Left lung (tissue), 14 donors: ENCODE measurements at places on chromosomes 11 and 22. TPM values are rescaled to one million over a fixed set of nuclear protein-coding genes. Genes with fewer than 3 reads are reported as not detected.

The OR8I2 gene
- not detected for polyA plus RNA-seq

The APOA4 gene
- polyA plus RNA-seq: not detected

- no peaks in the 10 kb centered on the region for H3K36me3 ChIP-seq
- no peak for DNase-seq
- H3K4me3 ChIP-seq: peak overlapping the region; percentile 37
- peak overlapping the region; percentile 98 for H3K27ac ChIP-seq
- no peaks in the 10 kb centered on the region for H3K27me3 ChIP-seq
These were observed 440 bp upstream of the SLC25A45 start for GRCh38 chr11:65382804-65383368.

GRCh38 chr22:30216710-30217109, 29.8 kb downstream of the LIF start:
- no peaks in the 10 kb centered on the region for H3K36me3 ChIP-seq
- H3K27me3 ChIP-seq: peaks cover 13% of the 10 kb centered on the region
- no peak for DNase-seq

- peaks cover under 1% of the 10 kb centered on the region for H3K4me1 ChIP-seq
- no peak overlapping the region for H3K27ac ChIP-seq
- no peaks in the 10 kb centered on the region for H3K27me3 ChIP-seq
These were observed 418.3 kb downstream of the TBC1D22A start for GRCh38 chr22:47180796-47181195.

The RAB39A gene
- 1.5 TPM for polyA plus RNA-seq

DNA sequence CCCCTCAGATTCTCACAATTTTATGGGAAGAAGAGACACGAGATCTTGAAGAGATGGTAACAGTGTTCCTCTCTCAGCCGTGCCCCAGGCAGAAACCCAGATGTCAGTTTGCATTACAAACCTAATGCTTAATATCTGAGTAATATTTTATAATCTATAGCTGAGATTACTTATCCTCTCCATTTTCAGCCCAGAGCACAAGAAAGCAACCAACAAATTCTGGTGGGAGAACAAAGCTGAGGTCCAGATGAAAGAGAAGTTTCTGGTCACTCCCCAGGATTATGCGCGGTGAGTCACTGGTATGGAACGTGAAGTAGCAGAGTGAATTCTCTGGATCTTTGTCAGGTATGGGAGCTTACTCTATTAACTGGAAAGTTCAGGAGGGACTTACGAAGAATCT, 884 bp downstream of the CENATAC start:
- H3K4me1 ChIP-seq: peaks cover 38% of the 10 kb centered on the region
- peak overlapping the region; percentile 98 for H3K4me3 ChIP-seq
- peaks cover 45% of the 10 kb centered on the region for H3K36me3 ChIP-seq
- no peak for DNase-seq

DNA sequence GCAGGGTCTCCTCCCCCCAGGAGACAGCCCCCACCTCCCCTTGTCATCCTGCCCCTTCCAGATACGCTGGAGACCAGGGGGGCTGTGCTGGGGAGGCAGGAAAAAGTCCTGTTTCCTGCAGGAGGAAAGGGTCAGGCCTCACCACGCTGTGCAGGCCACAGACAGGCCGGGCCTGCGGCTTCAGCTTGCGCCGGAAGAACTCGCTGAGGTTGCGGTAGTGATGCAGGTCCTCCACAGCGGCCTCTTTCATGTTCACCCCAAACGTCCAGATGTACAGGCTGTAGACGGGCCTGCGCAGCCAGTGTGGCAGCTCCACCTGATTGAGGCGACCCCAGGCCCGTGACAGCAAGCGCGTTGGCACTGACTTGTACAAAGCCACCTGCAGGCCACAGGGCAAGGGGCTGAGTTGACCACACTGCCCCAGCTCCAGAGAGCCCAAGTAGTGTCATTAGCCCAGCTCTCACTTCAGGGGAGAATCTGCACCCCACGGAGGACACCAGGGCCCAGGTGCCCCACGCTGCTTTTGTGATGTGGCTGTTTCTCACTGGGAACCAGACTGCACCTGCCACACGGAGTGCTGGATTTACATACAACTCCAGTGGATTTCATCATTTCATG, 40.4 kb downstream of the PISD start:
- no peak overlapping the region for H3K4me3 ChIP-seq
- no peak overlapping the region for H3K27ac ChIP-seq
- no peak for DNase-seq
- H3K36me3 ChIP-seq: peaks cover 93% of the 10 kb centered on the region

DNA sequence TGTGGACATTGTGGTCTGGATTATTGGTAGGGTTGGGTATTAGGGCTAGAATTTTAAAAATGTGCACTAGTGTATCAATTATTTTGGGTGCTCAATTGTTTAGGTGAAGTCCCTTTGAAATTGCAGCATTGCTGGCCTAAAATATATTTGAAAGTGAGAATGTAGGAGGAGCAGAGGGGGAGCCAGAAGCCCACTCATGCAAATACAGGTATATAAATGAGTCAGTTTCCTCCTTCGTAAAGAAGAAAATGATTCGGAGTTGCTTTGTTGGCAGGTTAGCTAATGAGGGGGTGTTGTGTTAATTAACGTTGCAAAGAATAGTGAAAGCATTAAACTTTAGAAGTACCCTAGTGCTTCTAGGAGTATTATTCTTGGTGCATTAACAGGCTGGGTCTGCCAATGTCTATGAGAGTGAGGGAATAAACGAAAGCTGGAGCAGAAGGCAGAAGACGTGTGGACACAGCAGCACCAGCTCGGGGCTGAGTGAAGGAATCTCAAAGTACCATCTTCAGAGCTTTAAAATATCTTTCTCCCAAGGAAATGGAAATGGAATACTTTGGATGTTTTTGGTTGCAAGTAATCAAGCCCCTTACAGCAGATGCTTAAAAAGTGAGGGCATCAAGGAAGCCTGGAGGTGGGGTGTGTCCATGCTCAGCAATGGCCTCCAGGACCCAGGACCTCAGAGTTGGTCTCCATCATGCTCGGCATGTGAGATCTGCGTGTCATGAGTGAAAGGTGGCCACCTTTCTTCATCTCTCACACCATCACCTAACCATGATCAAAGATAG, 522.9 kb downstream of the NTM start:
- H3K4me3 ChIP-seq: no peak overlapping the region
- no peaks in the 10 kb centered on the region for H3K27me3 ChIP-seq
- H3K4me1 ChIP-seq: no peaks in the 10 kb centered on the region
- H3K36me3 ChIP-seq: no peaks in the 10 kb centered on the region
- no peak overlapping the region for H3K27ac ChIP-seq
- no peak for DNase-seq

The TTC36 gene
- 0.73 TPM for polyA plus RNA-seq

GRCh38 chr11:16027621-16028020, 328.7 kb downstream of the SOX6 start:
- no peaks in the 10 kb centered on the region for H3K4me1 ChIP-seq
- H3K27ac ChIP-seq: no peak overlapping the region
- no peaks in the 10 kb centered on the region for H3K27me3 ChIP-seq
- H3K36me3 ChIP-seq: no peaks in the 10 kb centered on the region
- no peak overlapping the region for H3K4me3 ChIP-seq

- H3K4me3 ChIP-seq: peak overlapping the region; percentile 47
- H3K36me3 ChIP-seq: no peaks in the 10 kb centered on the region
- H3K27me3 ChIP-seq: peaks cover 14% of the 10 kb centered on the region
- H3K27ac ChIP-seq: no peak overlapping the region
These were observed 1.6 kb downstream of the THY1 start for GRCh38 chr11:119421351-119421750.

GRCh38 chr22:42346722-42347121, 76.3 kb upstream of the TCF20 start:
- peaks cover 3% of the 10 kb centered on the region for H3K4me1 ChIP-seq
- H3K27ac ChIP-seq: no peak overlapping the region
- no peaks in the 10 kb centered on the region for H3K36me3 ChIP-seq

The SIAE gene
- 16.3 TPM for polyA plus RNA-seq

DNA sequence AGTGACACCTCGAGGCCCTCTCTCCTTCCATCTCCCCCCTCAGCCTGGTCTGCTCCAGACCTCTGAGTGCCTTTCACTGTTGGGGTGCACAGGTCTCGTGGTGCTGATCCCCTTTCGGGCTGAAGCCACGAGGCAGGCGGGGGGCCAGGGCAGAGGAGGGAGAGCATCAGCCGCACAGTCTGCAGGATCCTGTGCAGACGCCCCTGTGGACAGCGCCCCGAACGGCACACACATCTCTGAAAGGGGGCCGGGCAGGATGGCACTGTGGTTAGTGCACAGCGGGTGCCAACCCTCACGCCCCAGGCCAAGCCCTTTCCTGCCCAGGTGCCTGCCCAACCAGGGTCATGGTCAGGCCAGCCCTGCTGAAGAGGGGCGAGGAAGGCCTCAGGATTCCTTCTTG, 56.7 kb downstream of the CACNA1I start:
- H3K4me1 ChIP-seq: no peaks in the 10 kb centered on the region
- no peaks in the 10 kb centered on the region for H3K27me3 ChIP-seq
- H3K36me3 ChIP-seq: no peaks in the 10 kb centered on the region
- H3K27ac ChIP-seq: no peak overlapping the region
- no peak overlapping the region for H3K4me3 ChIP-seq

DNA sequence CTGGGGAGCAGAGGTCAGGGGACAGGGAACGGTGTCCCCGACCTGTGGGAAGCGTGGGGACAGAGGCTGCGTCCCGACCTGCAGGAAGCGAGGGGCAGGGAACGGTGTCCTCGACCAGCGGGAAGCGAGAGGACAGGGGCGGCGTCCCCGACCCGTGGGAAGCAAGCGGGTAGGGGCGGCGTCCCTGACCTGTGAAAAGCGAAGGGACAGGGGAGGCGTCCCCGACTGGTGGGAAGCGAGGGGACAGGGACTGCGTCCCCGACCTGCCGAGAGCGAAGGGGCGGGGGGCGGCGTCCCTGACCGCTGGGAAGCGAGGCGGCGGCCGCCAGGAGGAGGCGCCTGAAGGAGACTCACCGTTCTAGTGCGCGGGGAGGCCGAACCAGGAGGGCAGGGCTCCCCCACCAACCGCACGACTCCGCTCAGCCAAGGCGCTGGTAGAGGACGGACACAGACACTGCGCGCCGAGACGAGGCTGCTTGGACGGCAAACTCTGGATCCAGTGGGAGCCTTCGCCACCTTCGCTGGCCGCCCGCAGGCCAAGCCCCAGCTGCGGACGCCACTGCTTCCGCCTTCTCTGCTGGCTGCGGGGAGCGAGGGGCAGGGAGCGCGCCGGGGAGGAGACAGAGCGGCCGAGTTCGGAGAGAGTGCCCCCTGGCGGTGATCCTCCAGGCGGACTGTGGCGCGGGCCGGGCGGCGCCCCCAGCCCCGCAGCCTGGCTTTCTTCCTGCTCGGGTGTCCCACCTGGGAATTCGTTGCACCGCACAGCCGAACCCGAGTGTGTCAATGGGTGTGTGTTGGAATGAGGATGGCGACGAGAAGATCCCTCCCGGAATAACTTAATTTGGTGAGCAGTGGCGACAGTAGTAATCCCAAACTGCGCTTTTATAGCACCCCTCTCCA, at the start of gene TRAF6:
Gene TRAF6 (minus strand): TSS at position 579 of the 900 bp plus-strand sequence. CDS start 8,757 bp downstream, outside the sequence.
- peak within 1 kb of the TSS; percentile 91 for H3K27ac ChIP-seq
- H3K4me1 ChIP-seq: peaks cover 37% of the 10 kb centered on the region
- peak within 1 kb of the TSS; percentile 75 for H3K4me3 ChIP-seq
- H3K36me3 ChIP-seq: no peaks in the 10 kb centered on the region

DNA sequence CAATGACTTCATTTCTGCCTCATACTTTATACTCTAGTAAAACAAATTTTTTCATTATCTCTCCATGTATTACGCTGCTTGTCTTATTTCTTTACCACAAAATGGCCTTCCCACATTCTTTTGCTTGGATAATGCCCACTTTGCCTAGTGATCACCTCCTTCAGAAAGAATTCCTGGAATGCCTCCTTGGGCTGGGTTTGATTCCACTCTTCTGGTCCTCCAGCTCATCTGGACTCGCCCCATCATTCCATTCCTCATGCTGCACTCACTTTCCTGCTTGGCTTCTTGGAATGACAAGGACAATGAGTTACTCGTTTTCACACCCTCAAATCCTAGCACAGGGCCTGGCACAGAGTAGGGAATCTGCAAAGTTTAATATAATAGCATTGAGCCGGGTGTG, 475.1 kb upstream of the LARGE1 start:
- no peak for DNase-seq
- H3K4me1 ChIP-seq: no peaks in the 10 kb centered on the region
- H3K27ac ChIP-seq: no peak overlapping the region
- no peak overlapping the region for H3K4me3 ChIP-seq
- no peaks in the 10 kb centered on the region for H3K36me3 ChIP-seq
- H3K27me3 ChIP-seq: no peaks in the 10 kb centered on the region

DNA sequence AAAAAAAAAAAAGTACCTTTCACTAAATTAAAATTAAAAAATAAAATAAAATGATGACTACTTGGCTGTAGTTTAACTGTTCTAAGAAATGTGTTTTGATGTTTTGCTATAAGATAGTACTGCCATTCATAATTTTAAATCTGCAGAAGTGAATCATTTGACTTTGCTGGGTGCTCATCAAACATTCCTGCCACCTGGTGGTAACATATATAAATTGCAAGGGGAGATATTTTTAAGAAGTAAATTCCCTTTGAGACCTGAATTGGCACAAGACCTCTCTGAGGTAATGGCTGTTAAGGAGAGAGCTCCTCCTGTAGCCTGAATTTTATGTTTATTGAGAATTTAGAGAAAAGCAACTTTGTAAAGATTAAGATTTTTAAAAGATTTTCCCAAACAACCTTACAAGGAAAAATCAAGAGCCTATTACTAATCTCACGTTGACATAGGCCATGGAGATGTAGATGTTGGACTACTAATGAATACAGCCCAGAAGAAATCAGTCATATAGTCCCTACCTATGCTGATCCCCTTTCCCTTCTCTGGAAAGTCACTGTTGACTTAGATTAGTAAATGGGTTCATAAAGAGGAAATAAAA, 11.9 kb upstream of the NARS2 start:
- no peak for DNase-seq
- no peak overlapping the region for H3K27ac ChIP-seq
- no peaks in the 10 kb centered on the region for H3K4me1 ChIP-seq
- no peak overlapping the region for H3K4me3 ChIP-seq

DNA sequence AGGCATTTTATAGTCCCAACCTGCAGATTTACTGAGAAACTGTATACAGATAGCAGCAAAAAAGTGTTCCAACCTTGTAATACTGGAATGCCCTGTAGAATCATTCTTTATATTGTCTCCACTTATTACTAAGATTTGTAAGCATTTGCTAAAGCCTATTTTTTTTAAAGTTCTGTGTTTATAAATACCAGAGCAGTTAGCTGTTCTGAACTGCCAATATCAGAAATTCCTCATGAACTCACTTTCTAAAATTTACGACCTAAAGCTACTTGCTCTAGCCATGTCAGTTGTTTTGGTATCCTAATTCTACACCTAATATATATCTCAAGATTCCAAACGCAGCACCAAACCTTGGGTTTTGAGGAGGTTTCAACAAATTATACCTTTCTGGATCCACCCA, 103.2 kb downstream of the C11orf65 start:
- no peaks in the 10 kb centered on the region for H3K36me3 ChIP-seq
- no peak overlapping the region for H3K27ac ChIP-seq
- no peaks in the 10 kb centered on the region for H3K27me3 ChIP-seq
- H3K4me1 ChIP-seq: no peaks in the 10 kb centered on the region
